ENCODE measurements at places on chromosomes 6 and 20.

DNA sequence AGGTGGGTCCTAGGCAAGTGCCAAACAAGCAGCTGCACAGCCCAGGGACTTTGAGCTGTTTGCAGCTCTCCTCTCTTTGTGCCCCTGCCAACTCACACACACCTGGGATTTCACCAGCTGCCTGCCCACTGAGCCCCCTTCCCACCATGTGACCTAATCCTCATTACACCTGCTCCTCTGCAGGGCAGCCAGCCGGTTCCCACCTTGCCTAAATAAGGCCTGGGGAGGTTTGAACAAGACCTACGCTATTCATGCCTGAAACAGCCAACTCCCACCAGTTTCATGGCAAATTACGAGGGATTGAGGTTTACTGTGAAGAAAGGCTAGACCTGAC, 92.6 kb upstream of the SOX4 start:
- DNase-seq = no peak

DNA sequence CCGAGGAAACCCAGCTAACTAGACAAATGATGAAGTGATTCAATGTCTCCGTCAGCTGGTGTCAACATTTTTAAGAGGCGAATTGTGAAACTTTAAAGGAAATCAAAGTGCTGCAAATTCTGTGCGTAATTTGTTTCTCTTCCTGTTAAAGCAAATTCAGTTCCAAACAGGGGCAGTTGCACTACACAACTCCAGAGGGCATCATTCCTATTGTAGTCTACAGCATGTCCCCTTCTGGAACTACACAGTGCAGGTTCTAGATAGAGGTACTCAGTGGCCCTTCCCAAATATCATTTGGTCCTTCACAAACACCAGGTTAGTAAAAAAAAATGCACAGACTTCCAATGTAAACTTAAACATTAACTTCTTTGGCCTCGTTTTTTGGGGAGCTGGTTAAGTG, 38.3 kb upstream of the SMLR1 start:
- DNase-seq = no peak

DNA sequence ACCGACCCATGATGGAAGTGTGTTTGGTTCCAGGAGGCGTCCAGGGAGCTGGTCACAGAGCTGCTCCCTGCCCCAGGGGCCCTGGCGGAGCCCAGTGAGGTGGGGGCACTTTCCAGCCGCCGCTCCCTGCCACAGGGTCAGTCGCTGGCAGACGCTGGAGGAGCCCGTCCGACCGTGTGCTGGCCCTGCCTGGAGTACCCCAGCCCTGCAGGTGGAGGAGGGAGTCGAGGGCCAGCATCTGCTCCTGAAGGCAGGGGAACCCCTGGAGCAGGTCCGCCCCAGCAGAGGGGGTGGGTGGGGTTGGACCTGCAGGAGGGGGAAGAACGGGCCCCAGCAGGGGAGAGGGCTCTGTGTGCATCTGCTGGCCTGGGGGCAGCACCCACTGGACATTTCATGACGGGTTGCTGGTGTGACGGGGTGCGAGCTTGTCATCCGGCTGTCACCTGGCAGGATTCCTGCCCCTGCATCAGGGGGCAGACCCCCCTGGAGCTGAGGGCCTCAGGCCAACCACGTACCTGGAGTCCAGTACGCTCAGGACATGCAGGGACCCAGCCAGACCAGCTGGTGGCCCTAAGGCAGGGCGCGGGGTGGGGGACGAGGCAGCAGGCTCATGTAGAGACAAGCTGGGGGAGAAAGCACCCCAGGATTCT, 32.3 kb upstream of the GATA5 start:
- no peak for DNase-seq

GRCh38 chr6:53916804-53917463, 122.1 kb downstream of the LRRC1 start:
- DNase-seq = peak; percentile 39

DNA sequence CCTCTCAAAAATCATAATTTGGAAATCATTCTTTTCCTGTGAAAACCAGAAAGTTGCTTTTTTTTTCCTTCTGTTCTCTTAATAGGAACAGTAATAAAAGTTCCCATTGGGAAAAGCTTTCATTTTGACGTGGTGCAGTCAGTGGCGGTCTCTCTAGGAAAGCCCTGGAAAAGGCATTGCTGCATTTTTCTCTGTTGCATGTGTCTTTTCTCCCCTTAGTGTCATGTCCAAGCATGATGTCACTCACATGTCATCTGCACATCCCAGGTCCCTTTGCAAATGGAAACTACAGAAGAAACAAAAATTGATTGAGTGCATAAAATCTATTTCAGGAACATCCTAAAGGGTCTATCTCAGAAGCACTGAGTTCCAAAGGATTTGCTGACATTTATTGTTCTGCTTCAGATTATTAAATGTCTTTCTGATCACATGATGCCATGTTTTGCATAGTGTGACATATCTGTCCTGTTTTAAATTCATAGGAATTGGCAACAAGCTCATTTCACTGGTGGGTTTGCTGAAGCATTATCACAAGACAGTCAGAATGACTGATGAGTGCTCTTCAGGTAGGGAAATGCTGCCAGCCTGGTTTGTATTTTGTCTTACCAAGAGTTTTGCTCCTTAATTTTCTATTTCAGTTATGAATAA, 208.7 kb downstream of the SOX4 start:
- DNase-seq = no peak

DNA sequence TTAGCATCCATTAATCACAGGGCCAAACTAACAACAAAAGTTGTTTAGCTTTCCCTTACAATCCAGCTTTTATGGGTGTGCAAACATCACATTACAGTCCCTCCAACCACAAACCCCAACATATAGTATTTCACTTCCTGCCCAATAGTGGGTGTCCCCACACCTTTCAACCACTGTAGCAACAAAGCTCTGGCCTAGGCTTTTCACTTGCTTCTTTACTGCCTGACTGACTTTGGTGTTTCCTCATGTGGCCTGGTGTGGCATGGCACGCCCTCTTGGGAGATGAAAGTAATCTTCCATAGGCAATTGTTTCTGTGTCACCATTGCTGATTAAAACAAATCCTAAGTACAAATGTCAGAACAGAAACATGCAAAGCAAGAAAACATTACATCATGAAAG, 46.3 kb downstream of the MCM8 start:
- DNase-seq = no peak

DNA sequence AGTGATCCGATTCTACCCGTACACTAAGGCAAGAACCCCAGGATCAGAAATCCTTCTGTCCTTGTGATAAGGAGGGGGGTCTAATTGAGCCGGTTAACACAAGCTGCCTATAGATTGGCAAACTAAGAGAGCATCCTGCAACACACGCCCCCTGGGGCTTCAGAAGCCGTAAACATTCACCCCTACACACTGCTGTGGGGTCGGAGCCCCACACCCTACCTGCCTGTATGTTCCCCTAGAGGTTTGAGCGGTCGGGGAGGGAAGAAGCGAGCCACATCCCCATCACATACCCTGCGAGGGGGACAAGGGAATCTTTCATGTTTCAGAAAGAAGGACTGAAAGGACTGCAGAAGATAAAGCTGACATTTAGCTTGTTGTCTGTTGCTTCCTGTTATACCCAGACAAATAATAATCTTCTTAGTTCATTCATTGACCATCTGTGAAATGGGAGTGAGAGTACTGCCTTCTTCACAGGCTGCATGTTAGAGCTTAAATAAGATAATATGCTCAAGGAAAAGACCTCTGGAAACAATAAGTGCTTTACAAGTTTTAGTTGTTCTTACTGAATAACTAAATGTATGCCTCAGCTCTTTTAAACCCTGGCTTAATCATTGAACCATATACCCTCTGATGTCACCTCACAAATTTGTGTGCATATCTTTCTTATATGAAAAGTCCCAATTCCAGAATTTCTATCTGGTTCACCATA, 74.2 kb upstream of the RNF217 start:
- DNase-seq = no peak
